ENCODE measurements at places on chromosomes 4 and X.

DNA sequence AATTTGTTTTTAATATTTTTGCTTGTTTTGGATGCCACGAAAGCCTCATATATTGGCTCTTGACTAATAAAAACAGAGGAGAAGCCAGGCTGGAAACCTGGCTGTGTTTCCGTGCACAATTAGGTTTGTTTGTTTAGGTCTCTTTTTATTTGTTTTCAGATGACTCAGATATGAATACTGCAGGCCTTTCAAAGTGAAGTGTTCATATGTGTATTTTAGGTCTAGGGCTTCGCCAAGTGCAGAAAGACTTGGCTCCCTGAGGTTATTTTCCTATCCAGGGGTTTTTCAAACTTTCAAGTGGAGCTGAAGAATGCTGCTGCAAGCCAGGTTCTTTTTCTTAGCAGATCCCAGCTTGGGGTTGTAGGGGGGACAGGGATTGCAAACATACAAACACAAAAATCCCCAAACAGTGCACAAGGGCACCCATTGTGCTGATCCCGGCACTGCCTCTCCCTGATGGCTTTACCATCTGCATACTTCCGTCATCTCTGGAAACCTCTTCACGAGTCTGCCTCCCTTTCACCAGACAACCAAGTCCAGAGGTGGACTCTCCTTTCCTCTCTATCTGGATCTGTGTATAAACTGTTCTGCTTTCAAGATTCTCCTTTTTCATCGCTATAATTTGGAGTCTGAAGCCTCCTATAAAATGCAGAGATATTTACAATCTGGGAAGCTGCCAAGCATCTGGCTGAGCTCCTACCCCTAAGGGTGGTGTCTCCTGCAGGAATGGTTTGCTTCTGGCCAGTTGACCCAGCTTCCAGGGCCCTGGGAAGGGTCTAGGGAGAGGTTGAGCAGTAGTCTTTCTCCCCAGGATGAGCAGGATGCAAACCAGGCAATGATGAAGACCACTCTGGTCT lies 108.6 kb downstream of the SMIM20 start:
- no peak for DNase-seq

DNA sequence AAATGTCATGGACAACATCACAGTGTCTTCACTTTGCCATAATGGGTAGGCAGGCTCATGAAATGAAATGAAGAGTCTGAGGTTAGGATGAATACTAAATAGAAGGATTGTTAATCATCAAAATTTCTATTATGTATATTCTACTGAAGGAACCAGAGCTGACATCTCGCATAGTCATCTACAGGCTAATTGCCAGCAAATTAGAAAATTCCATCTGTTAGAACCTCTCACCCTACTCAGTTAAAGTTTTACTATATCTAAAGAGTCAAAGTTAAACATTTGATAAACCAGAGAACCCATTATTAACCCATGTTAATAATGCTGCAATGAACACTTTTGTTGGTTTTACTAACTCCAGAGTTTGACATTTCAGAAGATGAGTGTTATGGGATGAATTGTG lies 114.6 kb downstream of the ARHGAP6 start:
- DNase-seq: no peak

- DNase-seq: no peak
Measured at GRCh38 chrX:142828129-142828528, 197.6 kb upstream of the SPANXN4 start.

DNA sequence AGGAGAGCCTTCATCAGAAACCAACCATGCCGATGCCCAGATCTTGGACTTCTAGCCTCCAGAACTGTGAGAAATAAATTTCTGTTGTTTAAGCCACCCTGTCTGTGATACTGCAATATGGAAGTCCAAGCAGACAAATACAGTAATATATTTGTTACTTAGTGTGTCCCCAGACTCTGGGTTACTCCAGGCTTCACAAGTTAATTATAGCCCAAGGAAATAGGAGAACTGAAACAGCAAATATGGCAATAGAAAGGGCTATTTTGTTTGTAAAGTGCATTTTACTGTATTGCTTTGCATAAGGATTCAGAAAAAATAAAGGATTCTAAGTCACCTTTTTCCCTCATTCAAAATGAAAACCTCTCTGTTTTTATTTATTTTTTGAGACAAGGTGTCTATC lies 15.7 kb downstream of the TIGD4 start:
- no peak for DNase-seq

GRCh38 chr4:22739968-22740367 lies 47.2 kb downstream of the GBA3 start:
- no peak for DNase-seq
